ENCODE measurements at places on chromosomes 2 and 18.

DNA sequence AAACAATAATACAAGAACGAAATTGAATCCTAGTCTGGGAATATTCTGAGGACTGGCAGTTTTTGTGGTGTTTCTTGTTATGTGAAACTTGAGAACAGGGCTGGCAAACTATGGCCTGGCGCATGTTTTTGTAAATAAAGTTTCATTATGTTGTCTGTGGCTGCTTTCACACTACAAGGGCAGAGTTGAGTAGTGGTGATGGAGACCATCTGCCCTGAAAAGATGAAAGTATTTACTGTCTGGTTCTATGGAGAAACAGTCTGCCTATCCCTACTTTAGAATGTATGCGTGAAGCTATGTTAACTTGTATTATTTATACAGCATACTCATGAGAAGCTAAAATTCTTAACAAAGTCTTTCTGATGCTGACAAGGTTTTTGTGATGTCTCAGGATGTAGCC is 351.9 kb downstream of the LRRTM1 start:
- DNase-seq = no peak

DNA sequence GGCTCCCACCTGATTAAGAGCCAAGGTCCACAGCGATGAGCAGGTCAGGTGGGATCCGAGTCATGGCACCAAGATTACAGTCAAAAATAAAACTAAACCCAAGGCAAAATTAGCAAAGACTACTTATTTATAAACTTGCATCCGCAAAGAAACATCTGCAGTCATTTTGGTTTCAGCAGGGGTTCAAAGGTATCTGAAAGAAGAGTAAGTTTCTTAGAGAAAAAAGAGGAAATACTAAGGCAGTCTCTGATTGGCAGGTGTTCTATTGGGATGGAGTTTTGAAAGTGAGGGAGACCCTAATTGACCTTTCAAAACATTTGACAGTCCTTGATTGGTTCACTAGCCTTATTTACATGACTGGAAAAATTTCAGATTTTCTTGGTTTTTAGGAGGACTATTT is 11.0 kb upstream of the PLB1 start:
- DNase-seq = no peak

GRCh38 chr2:188443207-188443606 is 151.5 kb downstream of the GULP1 start:
- no peak for DNase-seq

DNA sequence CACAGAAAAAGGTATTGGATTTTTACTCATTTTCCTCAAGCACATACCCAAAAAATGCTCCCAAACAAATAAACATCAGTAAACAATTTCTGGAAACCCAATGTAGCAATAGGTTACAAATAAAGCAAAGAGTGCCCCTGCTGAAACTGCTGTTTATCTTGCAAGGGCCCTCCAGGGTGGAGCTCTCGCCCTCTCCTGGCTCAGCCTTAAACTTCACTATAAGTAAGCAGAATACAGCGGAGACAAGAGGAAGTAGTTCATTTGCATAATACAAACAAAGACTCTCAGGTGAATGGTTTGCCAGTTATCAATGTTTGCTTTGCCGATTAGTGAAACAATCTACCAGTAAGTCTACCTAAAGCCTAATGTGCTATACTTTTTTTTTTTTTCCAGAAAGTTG is 437.6 kb downstream of the DLGAP1 start:
- peak; percentile 34 for DNase-seq

GRCh38 chr2:45852450-45853150 is 201.1 kb downstream of the PRKCE start:
- no peak for DNase-seq

DNA sequence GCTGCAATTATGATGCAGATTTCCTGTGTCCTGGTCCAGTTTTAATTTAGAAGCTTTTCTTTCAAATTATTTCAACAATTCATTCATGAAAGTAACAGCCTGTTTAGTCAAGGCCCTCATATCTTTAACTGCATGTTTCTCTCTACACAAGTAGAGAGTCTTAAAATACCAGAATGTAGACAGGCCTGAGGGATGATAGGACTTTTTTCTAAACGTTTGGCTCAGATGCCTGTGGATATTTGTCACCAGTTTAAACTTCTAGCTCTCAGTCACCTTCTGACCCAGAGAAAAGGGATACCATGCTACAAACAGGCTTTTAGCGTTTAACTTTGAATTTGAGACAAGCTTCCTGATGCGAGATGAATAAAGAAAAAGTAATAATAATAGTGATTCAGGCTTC is 15.7 kb downstream of the COL5A2 start:
- DNase-seq = no peak

- DNase-seq = peak; percentile 27
These were observed 150.6 kb downstream of the RTN4 start for GRCh38 chr2:54899576-54900200.

GRCh38 chr18:706405-706804 is 6.0 kb downstream of the ENOSF1 start:
- no peak for DNase-seq

DNA sequence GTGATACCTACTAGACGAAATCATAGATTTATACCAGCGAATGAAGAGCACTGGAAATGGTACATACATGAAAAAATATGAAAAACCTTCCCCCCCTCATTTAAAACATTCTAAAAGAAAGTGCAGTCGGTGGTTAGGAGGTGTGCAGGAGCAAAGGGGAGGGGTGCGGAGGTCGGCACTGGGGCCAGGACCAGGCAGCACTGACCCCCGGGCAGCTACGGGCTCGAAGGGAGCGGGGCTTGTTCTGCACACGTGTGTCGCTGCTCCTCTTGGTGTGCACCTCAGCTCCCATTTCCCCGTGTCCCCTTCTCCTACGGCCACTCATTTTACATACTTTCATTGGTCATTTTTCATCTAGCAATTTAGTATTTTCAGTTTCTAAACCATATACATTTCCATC is 89.0 kb downstream of the LAMA1 start:
- no peak for DNase-seq

- DNase-seq = no peak
These were observed 424.6 kb upstream of the VRK2 start for GRCh38 chr2:57622009-57622408.

- DNase-seq = no peak
These were observed 3.2 kb downstream of the COA5 start for GRCh38 chr2:98605076-98605475.

- no peak for DNase-seq
These were observed 2.8 kb upstream of the PPP4R3B start for GRCh38 chr2:55620123-55620779.

- DNase-seq = no peak
These were observed 700.6 kb upstream of the ZEB2 start for GRCh38 chr2:145220496-145220895.

DNA sequence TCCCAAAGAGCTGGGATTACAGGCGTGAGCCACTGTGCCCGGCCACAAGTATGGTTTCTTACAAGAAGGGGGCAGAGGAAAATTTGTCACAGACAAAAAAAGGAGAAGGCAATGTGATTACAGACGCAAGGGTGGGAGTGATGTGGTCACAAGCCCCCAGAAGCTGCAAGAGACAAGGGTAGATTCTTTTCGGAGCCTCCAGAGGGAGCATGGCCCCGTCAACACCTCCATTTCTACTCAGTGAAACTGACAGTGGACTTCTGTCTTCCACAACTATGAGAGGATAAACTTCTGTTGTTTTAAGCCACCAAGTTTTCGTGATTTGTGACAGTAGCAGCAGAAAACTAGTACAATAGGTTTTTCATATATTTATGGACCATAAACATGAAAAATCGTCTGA is 2.1 kb upstream of the TCF7L1 start:
- DNase-seq = peak; percentile 22

GRCh38 chr2:124091721-124092120 is 66.6 kb downstream of the CNTNAP5 start:
- no peak for DNase-seq

- DNase-seq = no peak
These were observed 249.3 kb upstream of the GULP1 start for GRCh38 chr2:188042412-188042811.

- no peak for DNase-seq
These were observed 36.8 kb upstream of the EML4 start for GRCh38 chr2:42132191-42132965.

- DNase-seq = no peak
These were observed 562.3 kb downstream of the SOX11 start for GRCh38 chr2:6254441-6254840.

- DNase-seq = no peak
These were observed 34.1 kb downstream of the RAPH1 start for GRCh38 chr2:203500951-203501350.

DNA sequence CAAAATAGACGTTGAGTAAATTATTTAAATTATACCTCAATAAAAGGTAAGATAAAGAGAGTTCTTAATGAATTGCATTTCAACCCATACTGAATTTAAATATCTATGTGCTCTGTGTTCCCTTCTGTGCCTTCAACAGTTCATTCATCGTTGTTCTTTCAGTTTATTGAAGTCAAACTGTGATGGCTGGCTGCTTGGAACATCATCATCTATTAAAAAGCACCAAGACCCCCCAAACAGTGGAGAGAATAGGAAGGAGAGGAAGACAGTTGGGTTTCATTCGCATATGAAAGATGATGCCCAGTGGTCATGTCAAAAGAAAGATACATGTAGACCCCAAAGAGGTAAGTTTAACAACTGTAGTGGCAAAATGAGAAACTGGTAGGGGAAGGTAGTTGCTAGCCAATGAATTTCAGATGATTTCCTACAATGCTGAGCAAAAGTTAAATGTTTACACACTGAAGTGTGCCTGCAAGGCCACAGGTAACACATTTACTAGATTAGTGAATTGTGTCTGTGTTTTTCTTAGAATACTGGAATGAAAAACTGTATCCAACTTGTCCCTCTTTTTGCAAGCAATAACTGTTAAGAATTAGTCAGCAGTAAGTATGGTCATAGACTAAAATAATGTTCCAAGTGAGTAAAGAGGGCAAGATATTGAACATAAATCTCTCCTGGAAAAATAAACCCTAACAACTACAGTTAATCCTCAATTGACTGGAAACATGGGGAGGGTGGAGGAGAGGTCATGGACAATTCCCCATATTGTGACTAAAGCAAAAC is 331.3 kb downstream of the KIAA1328 start:
- no peak for DNase-seq

DNA sequence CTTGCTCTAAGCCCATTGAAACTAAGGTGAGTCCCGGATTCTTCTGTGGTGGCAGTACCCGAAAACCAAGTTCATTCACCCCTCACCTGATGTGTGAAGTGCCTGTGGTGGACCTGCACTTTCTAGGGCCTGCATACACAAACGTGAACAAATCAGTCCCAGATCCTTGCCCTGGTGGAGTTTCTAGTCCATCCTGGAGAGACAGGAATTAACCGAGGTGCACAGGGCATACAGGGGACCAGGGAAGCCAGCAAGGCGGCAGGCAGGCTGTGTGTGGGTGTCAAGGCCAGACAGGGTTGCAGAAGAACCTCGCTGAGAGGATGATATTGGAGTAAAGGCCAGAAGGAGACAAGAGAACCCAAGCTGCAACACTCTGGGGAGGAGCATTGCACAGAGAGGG is 106.1 kb downstream of the SMIM21 start:
- DNase-seq = no peak

DNA sequence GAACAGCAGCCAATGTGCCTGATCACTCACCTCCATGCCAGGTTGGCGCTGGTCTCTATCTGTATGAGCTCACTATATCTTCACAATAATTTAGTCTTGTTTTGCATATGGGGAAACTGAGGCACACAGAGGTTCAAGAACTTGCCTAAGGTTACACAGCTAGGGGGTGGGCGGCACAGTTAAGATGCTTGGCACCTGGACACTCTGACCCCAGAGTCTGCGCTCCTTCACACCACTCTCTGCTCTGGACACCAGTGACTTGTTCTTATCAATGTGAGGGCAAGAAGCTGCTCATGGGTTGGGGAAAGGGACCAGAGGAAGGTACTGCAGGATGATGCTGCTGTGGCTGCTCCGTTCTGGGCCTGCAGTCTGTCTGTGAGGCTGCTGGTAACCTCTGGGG is 27.1 kb downstream of the FBLN7 start:
- DNase-seq = no peak

DNA sequence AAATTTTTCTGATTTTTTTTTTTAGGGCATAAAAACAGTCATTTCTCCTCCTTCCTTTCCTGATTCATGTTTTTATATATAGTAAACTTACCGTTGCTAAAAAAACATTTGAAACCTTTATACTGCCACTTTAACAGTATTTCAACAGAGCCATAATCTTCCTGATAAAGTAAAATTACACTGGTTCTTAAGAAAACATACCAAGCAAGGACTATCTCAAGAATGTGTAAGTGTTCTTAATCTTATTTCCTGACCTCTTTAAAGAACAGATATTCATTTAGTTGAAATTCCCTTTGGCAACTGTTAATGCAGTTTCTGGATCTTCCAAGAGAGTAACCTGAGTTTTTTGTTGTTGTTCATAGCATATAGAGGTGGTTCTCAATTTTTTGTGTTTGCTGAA is 26.6 kb upstream of the COLEC12 start:
- no peak for DNase-seq

DNA sequence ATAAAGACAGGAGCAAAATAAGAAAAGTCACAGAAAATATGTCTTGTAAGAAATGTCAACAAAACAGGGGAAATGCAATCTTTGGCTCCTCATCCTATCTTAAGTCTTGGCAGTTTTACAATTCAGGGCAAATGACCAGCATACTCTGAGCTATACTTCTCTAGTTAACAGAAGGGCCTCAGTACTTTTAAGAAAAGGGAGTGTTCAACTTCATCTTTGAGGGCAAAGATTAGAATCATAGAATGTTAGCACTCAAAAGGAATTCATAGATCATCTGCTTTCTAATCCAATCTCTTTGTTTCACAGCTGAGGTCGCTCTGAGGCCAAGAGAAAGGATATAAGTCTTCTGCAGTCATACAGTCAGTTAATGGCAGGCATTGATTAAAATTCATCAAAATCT is 174.0 kb upstream of the NT5C1B start:
- no peak for DNase-seq

- no peak for DNase-seq
These were observed 186.4 kb upstream of the ST6GAL2 start for GRCh38 chr2:107072150-107072940.

DNA sequence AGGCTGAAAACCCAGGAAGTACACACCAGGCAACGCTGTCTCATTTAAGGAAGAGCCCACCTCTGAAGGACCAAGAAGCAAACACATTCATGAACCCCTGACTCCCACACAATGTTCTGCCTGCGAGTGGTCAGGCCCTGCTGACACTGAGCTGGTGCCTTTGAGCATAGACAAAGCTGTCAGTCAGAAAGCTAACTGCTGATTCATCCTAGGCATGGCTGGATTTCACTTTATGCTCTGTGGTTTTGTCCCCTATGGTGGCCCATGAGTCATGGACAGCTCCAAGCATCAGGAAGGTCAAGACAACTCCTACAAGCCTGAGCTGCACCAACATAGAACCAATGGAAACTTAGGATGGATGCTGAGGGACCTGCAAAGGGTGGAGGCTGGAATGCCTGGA is 78.9 kb downstream of the UXS1 start:
- DNase-seq = no peak

GRCh38 chr2:65316072-65316471 is 88.4 kb downstream of the ACTR2 start:
- no peak for DNase-seq

DNA sequence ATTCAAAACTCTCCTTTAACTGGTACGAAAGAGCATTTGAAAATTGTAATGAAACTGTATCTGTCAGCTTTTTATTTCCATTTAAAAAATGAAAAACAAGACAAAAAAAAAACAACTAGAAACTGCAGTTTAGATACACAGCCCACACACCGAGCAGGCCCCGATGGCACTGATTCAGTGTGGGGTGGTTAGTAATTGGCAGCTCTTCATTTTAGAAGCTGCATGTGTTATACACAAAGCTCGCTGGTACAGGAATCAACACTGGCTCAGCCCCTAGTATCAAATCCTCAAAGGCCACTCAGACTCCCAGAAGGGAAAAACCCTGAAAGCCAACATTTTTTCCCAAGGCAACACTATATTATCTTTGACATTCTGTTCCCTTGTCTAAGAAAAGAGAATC is 30.5 kb upstream of the RMDN2 start:
- no peak for DNase-seq
